ENCODE measurements at places on chromosomes 13 and 19.

DNA sequence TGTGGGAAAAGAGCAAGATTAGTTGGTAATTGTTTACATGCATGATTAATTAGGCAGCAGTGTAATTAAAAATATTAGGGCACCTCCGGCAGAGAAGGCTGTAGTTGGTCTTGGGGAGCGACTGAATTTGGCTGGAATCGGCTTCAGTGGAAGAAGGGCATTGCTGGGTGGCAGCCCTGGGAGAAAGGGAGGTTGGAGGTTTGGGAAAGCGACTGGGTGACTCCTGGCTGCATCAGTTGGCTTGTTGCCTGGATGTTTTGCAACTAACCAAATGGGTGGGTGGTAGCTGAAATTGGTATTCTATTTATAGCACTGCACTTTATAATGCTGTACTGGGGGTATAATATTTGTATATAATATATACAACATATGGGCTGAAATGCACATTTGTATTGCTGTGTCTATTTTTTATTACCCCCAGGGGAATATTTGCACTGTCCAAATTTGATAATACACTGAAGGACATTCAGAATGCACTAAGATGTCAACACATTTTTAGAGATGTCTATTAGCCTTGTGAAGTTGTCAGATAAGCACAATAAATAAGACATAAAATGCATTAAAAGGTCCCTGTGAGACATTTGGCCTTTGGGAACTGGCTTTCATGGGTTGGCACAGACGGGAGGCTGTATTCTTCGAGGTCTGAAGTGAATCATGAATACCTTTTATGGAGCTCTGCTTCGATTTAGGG lies 1.7 kb downstream of the B3GLCT start:
- DNase-seq = no peak

GRCh38 chr13:30307971-30308290 lies 580 bp upstream of the KATNAL1 start:
- no peak for DNase-seq

DNA sequence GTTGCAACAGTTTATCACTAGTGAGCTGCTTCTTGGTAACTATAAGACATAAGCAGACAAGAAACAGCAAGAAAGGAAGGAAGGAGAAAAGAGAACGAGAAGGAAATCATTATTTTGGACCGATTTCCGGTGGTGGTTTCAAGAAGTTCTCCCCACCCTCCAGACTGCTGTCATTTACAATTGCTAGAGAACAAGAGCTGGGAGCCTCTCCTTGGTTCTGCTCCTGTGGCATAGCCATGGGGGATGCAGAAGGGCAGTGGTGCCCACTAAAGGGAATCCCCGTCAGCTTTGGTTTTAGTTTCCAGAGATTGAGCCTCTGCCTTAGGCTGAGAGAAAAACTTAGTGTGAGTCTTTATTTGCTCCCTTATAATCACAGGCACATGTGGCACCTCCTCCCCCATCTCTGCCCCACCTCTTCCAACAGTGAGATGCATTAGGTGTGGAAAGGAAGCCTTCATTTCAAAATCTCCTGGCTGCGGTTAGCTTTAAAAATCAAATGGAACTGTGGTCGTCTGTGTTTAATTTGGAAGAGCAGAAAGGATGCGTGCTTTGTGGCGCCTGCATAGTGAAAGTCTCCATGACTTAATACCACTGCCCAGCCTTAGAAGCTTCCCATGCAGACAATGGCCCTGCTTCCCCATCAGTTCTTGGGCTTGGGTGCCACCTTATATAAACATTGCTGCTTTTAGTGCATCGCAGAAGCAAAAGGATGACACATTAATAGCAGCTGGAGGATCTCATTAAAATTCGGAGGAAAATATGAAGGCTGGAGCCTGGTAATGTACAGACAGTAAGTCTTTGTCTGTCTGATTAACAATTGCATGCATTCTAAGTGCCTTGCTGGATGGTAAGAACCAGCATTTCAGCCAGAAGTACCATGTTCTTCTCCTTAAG lies 25.0 kb downstream of the LRCH1 start:
- no peak for DNase-seq

DNA sequence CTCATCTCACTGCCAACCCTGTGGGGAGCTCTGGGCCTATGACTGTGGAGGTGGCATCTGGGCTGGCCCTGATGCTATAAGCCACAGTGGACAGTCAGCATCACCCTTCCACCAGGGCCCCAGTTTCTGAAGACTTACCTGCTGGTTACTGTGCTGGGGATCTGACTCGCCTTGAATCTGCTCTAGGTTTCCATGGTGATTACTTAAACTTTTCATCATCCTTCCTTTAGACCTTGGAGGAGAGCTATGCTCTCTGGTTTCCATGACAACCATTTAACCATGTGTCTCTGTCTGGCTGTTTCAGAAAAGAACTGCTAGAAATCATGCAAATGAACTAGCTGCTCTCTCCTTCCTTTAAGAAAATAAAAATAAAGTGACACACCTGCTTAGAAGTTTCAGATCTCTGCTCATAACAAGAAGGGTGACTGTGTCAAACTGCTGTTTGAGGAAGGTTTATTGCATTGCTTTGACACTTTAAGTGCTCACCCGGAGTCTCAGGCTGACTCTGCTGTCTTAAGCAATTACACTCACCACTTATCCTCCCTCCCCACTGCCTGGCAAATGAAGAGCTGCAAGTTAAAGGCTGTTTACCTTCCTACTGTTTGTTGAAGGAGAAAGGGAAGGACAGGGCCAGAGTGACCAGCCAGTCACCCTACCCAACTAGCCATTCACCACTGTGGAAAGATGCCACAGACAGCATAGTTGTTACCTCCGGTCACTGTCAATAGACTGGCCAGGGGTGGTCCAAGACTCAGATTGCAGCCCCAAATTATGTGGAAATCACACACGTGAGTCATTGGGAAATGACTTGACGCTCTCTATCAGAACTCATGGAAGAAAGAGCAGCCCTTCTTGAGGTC lies 87.6 kb downstream of the HSPH1 start:
- DNase-seq = no peak

GRCh38 chr19:39407660-39408391 lies 1.2 kb downstream of the ZFP36 start:
- no peak for DNase-seq

GRCh38 chr19:21221693-21222092 lies 79.9 kb downstream of the ZNF431 start:
- no peak for DNase-seq

DNA sequence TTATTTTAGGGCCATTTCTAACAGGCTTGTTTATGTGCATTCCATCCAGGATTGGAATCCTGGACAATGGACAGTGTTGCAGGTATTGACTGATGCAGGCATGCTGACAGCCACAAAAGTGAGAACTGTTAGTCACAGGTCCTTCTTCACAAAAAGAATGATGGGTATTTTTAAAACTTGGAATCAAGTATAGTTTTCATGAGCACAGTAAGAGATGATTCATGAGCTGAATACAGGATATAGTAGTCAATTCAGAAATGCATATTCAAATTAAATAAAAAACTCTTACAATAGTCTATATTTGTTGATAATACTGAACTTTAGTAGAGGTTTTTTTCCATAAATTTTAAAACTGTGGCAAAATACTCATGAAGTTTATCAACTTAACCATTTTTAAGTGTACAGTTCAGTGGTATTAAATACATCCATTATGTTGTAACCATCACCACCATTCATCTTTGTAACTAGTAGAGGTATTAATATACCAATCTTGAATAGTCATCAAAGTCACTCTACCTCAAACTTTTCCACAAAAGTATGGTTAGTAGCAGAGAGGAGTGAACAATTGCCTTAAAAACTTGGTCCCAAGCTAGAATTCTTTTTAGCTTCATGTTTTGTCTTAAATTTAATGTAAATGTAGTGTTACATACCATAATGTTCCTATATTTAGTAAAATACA lies 79.5 kb downstream of the KCNRG start:
- DNase-seq = no peak

GRCh38 chr19:37505958-37506386 lies 767 bp upstream of the ZNF793 start:
- DNase-seq = peak; percentile 50

DNA sequence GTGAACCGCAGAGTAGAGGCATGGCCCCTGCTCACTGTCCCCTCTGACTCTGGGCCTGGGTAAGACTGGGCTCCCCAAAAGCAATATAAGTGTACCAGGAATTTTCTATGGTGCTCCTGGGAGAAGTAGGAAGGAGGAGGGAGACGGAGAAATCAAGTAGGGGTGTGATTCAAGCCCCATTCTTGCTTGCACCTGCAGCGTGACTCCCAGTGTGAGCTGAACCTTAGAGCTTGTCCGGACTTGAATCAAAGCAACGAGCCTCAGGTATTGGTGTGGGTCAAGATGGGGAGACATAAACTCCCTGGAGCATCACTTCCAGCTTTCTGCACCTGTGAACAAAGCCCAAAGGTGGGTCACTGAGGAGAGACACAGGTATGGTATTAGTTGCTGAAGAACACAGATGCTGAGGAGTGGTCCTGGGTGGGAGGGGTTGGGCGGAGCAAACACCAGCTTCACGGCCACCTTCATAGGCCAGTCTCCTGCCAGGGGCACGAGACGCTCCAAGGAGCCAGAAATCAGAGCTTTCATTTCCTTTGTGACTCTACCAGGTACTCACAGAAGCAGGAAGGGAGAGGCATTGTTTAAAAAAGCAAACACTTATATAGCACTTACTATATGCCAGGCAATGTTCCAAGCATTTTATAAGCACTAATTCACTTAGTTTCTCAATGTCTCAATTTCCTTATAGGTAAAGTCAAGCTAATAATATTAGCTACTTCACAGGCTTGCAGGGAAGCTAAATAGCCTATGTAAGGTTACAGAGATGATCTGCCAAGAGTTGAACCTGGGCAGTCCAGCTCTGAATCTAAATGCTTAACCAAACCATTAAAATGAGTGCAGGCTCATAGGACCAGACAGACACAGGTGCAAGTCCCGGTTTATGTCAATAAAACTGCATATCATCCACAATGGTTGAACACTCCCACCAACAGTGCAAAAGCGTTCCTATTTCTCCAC lies 775.3 kb downstream of the UQCRFS1 start:
- DNase-seq = no peak

DNA sequence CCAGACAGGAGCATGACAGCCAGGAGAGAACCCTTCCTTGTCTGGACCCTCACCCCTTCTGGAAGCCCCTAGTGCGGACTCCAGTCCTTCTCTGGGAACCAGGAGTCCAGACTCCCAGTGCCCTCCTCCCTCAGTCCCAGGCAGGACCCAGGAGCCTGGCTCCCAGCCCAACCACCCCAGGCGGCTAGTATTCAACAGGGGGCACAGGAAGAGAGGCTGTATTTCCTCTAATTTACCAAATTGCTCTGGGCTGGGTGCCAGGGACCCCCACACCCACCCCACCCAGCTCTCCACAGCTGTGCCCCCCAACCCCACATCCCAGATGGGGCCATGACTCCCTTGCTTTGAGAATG lies 3.3 kb downstream of the GRIN2D start:
- DNase-seq = no peak

DNA sequence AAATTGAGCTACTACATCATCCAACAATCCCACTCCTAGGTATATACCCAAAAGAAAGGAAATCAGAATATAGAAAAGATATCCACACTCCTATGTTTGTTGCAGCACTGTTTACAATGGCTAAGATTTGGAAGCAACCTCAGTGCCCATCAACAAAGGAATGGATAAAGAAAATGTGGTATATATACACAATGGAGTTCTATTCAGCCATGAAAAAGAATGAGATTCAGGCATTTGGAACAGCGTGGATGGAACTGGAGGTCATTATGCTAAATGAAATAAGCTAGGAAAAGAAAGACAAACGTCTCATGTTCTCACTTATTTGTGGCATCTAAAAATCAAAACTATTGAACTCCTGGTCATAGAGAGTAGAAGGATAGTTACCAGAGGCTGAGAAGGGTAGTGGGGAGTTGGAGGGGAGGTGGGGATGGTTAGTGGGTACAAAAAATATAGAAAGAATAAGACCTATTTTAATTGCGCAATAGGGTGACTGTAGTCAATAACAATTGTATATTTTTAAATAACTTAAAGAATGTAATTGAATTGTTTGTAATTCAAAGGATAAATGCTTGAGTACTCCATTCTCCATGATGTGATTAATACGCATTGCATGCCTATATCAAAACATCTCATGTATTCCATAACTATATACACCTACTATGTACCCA lies 27.0 kb upstream of the HNRNPA1L2 start:
- no peak for DNase-seq

DNA sequence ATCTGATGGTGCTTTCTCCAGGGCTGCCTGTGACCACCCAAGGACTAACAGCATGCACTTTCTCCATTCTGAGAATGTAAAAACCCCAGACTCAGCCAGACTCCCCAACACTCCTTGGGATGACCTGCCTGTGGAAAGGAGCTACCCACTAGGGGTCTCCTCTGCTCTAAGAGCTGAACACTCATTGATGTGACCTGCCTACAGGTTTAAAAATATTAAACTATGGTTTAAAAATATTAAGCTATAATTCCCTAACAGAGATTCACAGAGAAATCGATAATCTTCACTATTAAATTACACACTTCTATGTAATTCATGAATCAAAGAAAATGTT lies 696.2 kb upstream of the SLITRK5 start:
- no peak for DNase-seq

Measured in NCI-H1417 treated with DMSO at 0.1 percent for 48 hours (cell line).